ENCODE measurements at places on chromosomes 7 and 10.

- DNase-seq = no peak
Observed at GRCh38 chr10:25017661-25018060, 1.2 kb downstream of the THNSL1 start.

DNA sequence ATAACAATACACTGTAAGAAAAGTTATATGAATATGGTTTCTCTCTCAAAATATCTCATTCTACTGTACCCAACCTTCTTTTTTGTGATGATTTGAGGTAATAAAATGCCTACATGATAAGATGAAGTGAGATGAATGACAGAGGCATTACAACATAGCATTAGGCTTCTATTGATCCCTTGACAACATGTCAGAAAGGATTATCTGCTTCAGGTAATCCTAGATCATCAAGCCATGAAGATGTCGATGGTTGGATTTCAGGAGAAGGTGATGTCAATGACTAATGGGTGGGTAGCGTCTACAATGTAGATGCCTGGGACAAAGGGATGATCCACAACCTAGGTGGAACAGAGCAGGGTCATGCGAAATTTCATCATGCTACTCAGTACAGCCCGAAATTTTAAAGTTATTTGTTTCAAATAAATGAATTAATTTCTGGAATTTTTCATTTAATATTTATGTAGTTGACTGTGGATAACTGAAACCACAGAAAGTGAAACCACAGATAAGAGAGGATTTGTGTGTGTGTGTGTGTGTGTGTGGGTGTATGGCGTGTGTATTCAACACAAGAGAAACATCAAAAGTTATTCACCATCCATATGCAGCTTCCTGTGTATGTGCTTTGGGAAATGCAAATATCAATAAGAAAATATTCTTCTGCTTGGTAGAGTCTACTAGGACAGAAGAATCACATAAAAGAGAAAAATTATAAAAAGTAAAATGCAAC lies 77.0 kb downstream of the MAGI2 start:
- no peak for DNase-seq

GRCh38 chr7:135716677-135717238 lies 11.2 kb downstream of the SLC13A4 start:
- DNase-seq = no peak

GRCh38 chr7:100711369-100711768 lies 5.4 kb downstream of the POP7 start:
- DNase-seq = no peak

- no peak for DNase-seq
Observed at GRCh38 chr7:66758950-66759628, 18.6 kb downstream of the RABGEF1 start.

Measured in activated naive CD8-positive, alpha-beta T cell treated with anti-CD3 and anti-CD28 coated beads, Interleukin-2, amount 10 ng/mL, durations not matched to agents 7 days and 5 days (primary cell).